Stimulated activated CD8-positive, alpha-beta memory T cell treated with anti-CD3 and anti-CD28 coated beads, Interleukin-7, amount 100 ng/mL, for 4 hours (primary cell): ENCODE measurements at places on chromosomes 7 and 10.

DNA sequence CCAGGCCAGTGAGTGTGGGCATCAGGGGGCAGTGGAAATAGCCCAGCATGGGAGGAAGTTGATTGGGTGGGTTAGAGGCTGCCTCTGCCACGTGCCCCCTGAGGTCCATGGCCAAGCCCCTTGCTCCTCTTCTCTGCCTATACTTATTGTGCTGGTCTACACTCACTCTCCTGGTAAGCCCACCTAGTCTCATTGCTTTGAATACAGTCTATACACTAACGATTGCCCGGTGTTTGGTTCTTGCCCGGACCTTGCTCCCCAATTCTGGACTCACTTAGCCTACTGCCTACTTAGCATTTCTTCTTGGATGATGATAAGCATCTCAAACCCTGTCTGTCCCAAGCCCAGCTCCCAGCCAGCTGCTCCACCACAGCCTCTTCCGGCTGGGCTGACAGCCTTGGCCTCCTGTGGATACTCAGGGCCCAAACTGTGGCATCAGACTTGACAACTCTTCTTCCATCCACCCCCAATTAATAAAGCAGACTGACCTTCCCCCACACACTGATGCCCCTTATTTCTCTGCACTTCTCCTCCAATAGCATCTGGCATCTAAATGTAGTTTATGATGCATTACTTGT is 10.1 kb downstream of the LRRC18 start:
- DNase-seq: no peak

GRCh38 chr7:92751902-92752901 is 84.2 kb downstream of the CDK6 start:
- DNase-seq: no peak

DNA sequence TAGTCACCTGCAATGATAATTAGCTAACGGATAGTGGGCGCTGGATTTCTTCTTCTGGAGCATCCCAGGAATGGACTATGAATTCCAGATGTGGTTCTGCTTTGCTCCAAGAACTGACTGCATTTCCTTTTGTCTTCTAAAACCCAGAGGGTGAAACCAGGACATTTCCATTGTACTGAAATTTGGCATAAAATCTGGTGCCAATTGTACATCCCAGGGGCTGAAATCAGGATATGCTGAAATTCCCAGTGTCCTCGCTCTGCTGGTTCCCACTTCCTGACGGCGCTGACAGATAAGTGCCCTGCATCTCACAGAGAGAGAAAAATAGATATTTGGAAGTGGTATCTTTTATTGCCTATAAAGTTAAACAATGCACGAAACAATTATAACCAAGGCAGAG is 31.9 kb downstream of the RBM20 start:
- DNase-seq: no peak

DNA sequence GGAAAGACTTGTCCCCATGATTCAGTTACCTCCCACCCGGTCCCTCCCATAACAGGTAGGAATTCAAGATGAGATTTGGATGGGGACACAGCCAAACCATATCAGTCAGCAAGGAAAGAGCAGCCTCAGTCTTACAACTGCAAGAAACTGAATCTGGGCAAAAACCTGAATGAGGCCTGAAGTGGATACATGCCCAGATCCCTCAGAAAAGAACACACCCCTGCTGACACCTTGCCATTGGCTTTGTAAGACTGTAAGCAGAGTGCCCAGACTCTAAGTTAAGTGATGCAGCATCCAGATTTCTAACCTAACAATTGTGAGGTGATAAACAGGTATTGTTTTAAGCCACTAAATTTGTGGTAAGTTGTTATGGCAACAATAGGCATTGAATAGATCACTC is 670.8 kb downstream of the SORCS1 start:
- no peak for DNase-seq

DNA sequence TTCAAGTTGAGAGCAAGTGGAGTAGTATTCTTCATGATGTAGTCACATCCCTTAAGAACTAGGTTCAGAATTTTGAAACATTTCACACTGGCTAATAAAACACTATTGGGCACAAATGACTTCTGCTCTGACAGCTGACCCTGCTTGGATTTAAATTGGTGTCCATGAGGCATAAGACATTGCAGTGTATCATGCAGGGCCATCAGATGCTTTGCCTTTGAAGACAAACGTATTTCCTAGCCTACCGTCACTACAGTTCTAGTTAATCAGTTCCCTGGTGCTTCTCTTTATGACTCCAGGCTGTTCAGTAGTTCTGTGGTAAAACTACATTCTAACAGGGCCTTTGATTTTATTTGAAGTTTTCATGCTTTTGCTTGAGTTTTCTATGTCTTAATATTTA is 168.5 kb upstream of the ZNF804B start:
- no peak for DNase-seq

- DNase-seq: no peak
Observed at GRCh38 chr10:62068464-62068863, 167.0 kb downstream of the ARID5B start.

GRCh38 chr7:150848111-150848510 is 4.2 kb upstream of the AOC1 start:
- no peak for DNase-seq

GRCh38 chr10:84256510-84257342 is 11.9 kb downstream of the RGR start:
- DNase-seq: no peak

DNA sequence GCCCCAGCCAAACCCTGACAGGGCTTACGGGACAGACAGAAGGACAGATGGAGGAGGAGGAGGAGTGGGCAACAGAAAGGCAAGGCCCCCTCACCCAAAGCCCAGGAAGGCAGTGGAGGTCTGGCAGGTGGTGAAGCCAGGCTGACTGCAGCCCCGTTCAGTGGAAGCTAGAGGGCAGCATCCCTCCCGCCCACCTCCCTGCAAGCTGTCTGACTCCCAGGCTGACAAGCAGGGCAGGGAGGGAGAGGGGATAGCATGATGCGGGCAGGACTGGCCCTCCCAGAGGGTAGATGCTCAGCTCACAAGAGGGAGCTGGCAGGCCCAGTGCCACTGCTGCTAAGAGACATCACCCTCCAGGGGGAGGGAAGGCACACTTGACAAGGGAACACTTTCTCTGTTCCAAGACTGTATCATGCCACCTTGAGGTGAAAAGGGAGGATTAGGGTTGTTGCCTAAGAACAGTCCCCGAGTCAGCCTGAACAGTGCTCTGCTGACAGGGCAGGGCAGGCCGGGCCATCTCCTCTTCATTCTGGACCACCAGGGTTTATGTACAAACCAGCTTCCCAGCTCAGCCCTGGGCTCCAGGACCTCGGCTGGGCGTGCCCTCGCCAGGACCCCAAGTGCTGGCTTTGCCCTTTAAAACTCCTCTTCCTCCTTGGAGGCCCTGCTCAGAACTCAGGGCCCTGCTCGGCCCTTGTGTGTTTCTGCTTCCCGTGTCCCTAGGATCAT is 61.8 kb downstream of the RASGEF1A start:
- DNase-seq: no peak

DNA sequence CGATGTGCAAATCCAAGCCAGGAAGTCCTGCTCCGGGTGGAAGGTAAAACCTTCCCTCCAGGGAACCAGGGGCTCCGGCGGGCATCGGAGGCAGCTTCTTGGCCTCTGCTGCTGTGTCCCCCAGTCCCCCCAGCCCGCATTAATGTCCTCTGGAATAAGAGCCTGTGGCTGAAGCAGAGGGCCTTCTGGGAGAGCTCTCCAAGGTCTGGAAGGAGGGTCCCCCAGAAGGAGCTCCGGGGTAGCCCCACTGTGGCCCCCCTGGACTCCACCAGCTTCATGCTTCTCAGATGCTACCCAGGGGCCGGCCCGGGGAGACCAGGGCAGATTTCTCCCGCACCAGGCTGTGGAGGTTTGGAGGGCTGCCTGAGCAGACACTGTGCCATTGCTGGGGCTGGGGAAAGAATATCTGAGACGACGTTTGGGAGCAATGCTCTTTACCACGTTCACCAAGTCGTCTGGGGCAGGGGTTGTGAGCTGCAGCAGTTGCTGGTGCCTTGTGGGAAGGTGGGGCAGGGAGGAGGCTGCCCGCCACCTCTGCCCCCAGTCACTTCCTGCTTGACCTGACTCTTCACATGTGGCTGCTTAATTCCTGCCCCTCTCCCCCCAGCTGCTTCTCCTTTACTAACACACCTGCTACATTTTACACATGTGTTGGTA is 8.3 kb downstream of the ZNF853 start:
- DNase-seq: peak; percentile 13

DNA sequence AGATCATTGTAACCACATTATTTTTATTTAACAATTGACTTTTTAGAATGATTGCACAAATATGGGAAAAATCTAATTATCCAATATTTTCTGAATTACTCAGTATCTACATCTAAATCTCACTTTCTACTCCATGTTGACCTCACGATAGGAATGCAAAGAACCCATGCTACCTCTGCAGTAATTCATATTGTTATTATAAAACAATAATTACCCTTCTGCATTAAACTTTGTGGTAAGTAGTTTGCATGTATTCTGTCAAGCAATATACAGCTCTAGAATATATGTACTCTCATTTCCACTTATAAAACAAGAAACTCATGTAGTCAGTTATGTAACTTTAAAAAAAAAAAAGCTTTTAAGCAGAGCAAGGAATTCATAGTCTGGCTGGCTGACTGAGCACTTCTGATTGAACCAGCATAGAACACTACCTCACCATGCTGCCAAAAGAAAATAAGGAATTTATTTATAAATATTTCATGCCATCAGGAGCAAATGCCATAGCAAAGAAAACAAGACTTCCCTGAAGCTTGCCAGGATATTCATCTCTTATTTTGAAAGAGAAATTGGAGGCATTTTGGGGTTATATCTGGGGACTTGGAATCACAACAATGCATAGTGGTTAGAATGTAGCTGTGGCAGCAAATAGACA is 895.7 kb downstream of the XPNPEP1 start:
- DNase-seq: no peak

DNA sequence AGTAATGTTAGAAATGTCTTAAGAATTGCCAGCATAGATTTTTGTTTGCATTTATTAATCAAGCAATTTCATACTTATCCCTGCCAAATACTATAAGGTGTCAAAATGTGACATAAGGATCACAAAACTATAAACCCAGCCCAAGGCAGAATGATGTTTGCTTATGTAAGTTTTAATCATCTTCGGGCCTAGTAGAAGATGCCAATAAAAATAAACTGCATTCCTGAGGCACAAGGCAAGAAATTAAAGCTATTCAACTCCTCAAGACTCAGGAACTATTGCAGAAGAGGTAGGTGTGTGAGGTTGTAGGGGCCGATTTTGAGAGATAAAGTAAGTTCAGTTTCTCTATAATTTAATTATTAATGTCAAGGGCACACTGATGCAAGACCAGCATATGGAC is 189.4 kb upstream of the AHR start:
- DNase-seq: no peak

DNA sequence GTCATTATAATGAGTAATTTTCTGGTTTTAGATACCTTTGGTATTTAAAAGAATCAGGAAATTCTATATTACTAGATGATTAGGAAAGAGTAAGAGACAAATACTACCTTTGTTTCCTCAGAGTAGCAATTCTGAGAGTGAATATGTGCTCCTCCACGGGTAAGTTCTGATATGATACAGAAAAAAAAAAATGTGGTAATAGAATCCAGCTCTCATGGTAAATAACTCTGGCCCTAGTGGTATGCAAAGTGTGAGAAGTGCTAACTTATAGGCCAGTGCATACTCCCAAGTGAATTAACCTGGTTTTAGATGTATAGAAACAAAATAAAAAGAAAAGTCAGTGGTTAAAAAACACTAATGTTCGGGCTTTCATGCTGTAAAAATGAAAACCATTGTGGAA is 512.6 kb upstream of the SEMA3D start:
- no peak for DNase-seq

DNA sequence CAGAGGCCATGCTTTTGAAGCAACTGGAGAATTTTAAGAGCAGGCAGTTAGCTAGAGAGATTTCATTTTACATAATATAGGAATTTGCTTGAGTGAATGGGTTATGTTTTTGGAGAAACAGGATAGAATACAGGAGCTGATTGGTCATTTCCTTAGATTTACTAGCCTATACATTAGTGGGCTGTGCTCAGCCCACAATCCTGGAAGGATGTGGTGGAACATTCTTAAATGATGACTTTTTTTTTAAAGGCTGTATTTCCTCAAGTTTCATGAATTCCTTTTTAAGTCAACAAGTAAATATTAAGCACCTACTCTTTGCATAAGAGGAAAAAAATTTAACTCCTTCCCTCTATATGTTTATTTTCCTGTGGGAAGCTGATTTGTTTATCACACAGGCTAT is 314.4 kb upstream of the BMPER start:
- DNase-seq: no peak

DNA sequence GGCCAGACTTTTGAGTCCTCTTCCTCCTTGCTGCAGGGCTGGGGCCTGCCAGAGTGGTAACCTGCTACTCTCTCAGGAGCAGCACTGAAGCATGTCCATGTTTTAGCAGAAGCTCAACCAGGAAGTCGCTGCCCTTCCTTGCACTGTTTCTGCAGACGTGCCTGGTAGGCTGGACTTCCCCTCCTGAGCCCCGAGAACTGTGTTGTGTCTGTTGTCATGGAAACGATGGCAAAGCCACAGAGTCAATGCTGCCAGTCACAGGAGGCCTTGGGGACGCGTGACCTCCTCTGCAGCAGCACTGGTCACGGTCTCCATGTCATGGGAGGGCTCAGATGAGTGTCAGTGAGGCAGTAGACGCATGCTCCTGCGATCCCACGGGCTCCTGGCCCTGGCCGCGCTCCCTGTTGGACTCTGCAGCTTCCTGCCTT is 145.5 kb downstream of the FANK1 start:
- peak; percentile 62 for DNase-seq

- no peak for DNase-seq
Observed at GRCh38 chr10:43963379-43963778, 314.7 kb upstream of the ZNF32 start.

DNA sequence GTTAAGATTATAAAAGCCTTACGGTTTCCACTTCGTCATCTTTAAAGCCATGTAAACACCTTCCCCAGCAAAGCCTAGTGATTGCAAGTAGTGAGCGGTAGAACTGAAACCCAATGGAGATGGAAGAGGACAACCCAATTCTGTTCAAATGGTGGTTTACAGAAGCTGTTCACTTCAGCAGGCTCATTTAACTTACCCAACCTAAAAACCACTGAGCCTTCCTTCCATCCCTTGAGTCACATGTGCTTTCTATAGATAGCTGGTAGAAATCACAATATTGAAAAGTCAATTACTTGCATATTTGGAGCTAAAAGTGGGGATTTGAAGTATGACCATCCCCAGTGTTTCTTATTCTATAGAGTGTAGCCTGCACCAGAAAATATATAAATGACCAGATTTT is 667.7 kb downstream of the SUGCT start:
- DNase-seq: no peak

- DNase-seq: no peak
Observed at GRCh38 chr10:58898854-58899573, 277.4 kb upstream of the PHYHIPL start.

- no peak for DNase-seq
Observed at GRCh38 chr10:78483641-78484040, 450.0 kb downstream of the RPS24 start.

DNA sequence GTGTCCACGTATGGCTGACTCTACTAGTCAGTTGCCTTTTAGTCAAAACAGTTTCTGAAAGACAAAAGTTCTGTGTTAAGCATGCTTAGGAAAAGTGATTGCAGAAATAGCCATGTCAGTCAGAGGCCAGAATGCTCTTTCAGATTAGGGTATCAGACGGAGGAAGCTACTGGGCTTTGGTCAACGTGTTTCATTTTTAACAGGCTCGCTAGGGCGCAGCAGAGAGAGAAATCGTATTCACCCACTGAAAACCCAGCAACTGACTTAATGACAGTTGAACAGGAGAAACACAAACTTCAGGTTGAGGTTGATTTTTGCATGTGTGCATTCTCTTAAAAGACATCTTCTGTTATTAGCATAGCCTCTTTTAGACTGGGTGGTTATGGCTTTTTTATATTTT is 322.6 kb upstream of the KIAA1217 start:
- no peak for DNase-seq

GRCh38 chr7:22781230-22781711 is 41.4 kb downstream of the TOMM7 start:
- DNase-seq: no peak
